Urothelium cell line (cell line): ENCODE measurements at places on chromosomes 2 and 18.
A peak's percentile ranks its signal among the peaks of the same experiment; 100 is the strongest.

DNA sequence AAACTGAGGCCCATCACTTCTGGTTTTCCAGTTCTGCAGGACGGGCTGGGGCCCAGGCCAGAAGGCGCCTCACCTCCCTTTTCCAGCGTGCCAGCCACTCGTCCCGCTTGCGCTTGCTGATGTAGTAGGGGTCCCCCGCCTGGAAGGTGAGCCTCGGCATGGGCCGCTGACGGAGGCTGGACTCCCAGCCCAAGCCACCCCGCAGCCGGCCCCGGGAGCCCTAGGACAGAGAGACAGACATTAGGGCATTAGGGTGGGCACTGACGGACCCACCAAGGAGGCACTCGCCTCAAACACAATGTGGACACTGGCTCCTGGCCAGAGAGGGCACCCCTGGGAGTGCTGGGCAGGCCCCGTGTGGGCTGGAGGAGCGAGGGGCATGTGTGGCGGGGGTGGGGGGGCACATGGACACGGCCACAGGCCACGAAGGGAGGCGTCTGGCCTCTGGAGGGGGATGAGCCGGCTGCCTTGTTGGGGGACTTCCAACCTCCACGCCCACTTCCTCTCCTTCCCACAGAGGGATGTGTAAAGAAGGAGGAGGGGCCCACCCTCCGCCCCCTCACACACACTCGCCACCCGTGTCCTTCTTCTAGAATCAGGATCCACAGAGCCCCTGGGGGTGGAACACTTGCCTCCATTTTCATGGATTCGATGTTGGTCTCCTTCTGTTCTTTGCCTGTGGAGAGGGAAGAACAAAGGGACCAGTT, 66.7 kb downstream of the DNMT3A start:
- DNase-seq: no peak

DNA sequence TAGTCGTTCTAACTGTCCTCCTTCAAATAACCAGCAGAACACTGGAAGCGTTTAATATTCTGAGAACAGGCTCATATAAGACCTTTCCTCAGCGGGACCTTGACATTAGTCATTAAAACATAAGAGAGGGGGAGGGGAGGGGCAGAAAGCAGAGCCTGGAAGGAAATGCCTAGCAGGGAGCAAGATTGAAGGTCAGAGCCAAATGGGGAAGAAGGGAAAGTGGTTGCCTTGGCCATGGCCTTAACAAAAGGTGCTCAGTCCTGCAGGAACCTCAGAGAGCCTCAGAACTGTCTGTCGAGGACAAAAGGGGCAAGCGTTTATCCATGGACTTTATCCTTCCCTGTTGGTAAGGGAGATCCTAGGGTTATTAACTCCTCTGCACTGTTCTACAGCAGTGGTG, 856 bp upstream of the PLA2R1 start:
- DNase-seq: no peak

DNA sequence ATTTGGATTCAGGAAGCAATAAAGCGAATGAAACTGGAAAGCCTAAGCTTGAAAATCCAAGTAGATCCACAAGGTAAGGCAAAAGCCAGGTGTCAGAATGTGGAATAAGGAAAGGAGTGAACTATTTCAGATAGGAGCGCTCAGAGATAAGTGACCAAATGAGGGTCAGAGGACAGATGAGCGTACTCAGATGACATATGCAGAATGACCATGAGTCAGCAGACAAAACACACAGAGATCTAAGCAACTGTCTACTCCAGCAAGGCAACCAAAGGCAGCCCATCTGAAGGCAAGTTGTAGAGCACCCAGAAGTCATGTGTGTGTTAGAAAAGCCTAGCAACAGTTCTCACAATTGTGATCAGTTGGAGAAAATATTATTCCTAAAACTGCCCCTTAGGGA, 548.4 kb upstream of the FSHR start:
- DNase-seq: no peak

- no peak for DNase-seq
These were observed 49.9 kb downstream of the MRPL35 start for GRCh38 chr2:86249176-86249575.

DNA sequence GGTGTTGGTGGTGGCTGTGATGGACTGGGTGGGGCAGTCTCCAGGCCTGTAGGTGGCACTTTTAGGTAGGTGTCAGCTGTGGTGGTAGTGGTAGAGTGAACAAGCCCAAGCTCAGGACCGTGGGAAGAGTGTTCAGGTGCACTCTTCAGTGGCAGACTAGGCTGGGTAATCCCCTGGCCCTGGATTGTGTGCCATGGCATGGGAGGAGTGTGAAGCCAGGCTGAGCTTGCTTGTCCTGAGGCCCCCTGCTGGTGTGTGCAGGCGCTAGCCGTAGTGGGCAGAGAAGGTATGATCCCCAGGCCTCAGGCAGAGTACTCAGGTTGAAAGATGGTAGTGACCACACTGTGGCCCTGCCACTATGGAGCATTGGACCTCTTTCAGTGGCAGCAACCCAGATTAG, 850.3 kb downstream of the DSC3 start:
- DNase-seq: no peak

- no peak for DNase-seq
These were observed 325.8 kb downstream of the DYSF start for GRCh38 chr2:71778936-71779773.

DNA sequence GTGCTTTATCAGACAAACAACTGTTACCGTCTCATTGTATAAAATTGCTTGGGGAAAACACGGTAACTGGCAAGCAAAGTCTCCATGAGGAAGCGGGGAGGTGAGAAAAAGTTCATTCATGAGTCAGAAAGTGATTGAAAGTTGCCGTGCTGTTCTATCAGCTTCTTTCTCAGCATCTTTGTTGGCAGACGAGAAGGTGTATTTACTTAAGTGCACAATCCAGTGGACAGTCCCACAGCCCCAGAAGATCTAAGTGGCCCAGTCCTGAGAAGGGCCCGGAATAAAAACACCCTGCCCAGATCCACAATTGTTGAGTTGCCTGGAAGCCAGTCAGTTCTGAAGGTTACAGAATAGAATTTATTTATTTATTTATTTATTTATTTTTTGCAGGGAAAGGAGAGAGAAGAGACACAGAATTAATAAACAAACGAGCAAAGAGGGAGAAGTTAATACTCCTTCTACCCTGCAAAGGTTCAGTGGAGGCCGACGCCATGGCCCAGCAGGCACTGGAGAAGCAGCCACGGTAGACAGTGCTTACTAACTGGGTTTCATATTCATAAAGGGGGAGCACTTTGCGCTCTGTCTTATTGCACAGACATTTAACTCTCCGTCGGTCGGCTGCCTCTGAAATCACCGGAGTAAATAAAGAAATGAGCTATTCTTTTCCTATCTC, 676.0 kb upstream of the SALL3 start:
- no peak for DNase-seq

DNA sequence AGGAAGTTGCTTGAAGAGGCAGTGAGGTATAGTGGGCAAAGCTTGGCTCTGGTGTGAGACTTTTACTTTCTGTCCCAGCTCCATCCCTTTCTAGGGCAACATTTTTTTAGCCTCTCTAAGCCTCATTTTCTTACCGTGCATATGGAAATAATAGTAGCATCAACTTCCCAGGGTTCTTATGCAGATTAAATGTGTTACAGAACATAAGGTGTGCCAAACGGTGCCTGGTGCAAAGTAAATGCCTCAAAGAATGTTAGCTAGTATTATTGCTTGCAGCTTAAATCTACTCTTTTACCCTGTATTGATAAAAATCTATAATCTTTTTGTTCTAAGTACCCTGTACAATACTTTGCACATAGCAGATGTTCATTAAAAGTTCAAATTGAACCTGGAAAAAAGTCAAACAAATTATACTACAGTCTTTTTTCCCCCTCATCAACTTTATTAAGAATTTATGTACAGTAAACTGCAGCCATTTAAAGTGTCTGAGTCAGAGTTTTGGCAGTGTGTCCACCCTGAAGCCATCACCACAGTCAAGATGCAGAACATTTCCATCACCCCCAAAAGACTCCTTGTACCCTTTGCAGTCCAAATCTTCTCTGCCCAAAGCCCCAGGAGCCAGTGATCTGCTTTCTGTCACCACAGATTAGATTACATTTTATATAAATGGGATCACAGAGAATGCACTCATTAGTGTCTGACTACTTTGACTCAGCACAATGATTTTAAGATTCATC, 10.6 kb downstream of the MAPRE2 start:
- DNase-seq: no peak

DNA sequence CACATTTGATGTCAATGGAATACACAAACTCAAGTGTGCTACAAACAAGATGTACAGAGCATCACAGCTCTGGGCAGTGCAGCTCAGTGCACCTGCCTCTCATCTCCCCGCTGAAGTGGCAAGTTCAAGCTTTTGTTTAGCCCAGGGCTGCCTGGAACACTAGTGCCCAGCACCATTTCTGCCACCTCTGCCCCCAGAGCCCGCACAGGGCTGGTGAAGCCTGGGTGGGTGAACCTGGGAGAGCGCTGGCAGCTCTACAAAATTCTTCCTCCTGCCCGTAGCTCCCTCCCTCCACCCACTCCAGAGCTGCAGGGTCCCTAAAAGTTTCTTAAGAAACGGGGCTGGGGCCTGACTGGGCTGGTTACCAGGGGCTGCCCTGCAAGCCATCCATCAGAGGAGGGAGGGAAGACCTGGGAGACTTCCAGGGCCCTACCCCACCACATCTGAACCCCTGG, 1.5 kb downstream of the HES6 start:
- DNase-seq: no peak

GRCh38 chr2:72034353-72035095, 113.1 kb downstream of the CYP26B1 start:
- peak; percentile 3 for DNase-seq

- DNase-seq: no peak
These were observed 114.3 kb downstream of the LCLAT1 start for GRCh38 chr2:30561349-30561748.

DNA sequence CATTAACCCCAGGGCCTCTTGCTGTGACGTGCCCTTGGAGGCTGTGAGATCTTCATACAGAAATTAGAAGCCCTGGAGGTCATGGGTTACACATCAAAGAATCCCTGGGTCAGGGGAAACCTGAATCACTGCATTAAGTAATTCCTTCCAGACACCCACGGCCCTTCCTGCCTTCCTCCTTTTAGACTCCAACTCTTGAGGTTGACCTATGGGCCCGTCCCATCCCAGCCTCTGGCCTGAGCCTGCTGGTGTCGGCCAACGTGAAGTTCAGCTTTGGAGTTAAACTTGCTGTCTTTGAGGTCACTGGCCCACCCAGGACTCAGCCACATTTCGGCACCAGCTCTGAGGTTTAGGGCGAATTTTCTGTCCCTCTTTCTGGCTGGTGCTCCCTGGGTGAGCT, 198.3 kb downstream of the ACKR3 start:
- no peak for DNase-seq

- peak; percentile 55 for DNase-seq
These were observed 144.4 kb downstream of the MGAT5 start for GRCh38 chr2:134398300-134398699.

GRCh38 chr18:38458698-38459097, 893.1 kb upstream of the CELF4 start:
- DNase-seq: no peak

DNA sequence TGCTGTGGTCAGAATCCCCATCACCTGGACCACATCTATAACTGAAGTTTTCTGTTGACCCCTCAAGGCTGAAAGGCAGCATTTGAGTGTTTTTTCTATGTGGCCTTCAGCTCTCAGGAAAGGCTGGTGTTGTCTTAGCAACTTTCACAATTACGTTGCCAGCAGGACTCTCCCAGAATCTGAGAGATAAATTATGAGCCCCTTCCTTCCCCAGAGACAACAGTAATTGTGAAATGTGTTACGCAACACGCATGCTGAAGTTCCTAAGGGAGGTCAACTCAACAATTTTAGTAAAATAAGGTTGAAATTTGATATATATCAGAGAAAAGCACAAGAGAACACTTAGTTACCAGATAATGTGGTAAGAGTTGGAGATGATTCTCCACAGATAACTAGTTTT, 216.5 kb upstream of the SLC8A1 start:
- DNase-seq: no peak

DNA sequence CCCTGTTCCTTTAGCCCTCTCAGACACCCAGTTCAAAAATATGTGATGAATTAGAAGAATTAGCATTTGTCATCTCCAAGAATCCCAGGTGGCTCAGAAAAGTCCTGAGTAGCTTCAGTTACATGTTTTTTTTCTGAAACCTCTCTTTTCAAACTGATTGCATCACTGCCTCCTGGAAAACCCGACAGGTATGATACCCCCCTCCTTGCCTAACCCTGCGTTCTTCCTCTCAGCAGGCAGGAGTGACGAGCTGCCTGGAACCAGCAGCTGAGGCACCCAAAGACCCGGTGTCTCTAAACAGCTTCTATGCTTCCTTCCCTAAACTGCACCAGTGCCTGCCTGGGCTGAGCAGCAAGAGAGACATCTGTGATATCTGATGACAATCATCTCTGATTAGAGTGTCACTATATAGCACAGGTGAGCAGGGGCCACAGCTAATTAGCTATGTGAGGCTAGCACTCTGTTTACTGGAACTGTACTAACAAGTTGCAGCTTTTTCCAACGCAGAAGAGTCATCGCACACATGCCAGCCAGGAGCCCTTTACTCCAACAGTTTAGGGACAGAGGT, 376.4 kb upstream of the ATP5MC3 start:
- no peak for DNase-seq

GRCh38 chr2:217362710-217363109, 502.8 kb upstream of the TNP1 start:
- DNase-seq: no peak

DNA sequence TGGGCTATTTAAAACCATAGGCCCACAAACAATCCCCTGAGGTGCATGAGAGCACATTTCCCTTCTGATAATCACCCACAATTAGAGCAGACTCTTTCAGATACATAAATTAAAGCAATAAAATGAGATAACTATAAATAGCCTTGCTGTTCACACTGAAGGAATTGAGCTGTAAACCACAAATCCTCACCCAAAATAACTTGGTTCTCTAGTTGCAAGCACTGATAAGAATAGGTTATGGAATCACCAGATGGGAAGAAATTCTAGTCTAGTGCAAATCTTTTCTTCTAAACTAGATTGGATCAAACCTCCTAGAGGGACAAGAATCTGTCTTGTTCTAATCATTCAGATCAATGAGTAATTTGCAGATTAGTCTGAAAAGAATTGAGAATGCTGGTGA, 64.6 kb downstream of the NAB1 start:
- no peak for DNase-seq

- no peak for DNase-seq
These were observed 427.0 kb upstream of the TNP1 start for GRCh38 chr2:217286833-217287232.
